ENCODE measurements at places on chromosomes 2 and 18.

- no peak for DNase-seq
Observed at GRCh38 chr2:75431276-75431675, 129.5 kb downstream of the EVA1A start.

- DNase-seq, result no peak
Observed at GRCh38 chr18:61398961-61399705, 65.9 kb downstream of the CDH20 start.

- no peak for DNase-seq
Observed at GRCh38 chr2:101114815-101115214, 36.4 kb downstream of the TBC1D8 start.

DNA sequence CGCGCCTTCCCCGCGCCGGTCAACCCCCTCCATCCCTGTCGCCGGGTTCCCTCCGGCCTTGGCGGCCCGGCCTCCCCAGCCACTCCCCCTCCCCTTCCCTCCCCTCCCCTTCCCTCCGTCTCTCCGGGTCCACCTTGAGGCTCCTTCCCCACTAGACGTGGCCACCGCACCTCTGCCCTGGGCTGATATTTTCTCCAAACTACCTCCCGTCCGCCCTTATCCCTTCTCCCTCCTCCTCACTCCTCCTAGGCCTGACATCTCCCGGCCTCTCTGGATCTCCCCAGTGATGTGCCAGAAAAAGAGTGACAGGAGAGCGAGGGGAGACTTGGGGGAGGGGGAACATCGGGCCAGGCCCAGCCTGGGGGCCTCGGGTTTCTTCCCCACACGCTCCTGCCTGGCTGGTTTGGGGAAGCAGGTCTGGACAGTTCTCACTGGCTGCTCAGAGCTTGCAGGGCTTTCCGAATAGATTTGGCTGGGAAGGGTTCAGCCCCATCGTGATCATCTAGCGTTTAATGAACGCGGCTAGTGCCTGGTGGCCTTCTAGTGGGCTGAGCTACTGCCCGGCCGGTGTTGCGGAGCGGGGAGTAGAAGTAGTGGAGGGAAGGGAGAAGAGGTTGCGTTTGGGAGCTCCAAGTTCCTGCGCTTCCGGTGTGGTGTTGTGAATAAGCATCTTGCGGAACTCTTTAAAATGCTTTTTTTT is 641 bp downstream of the MAPRE3 start:
- DNase-seq, result no peak

GRCh38 chr2:174172802-174173355 is 75.5 kb downstream of the OLA1 start:
- no peak for DNase-seq

- DNase-seq, result no peak
Observed at GRCh38 chr2:16973586-16974286, 308.1 kb upstream of the CYRIA start.

- DNase-seq, result no peak
Observed at GRCh38 chr2:42721898-42722297, 42.0 kb downstream of the OXER1 start.

GRCh38 chr2:1883476-1883875 is 139.2 kb upstream of the PXDN start:
- no peak for DNase-seq

DNA sequence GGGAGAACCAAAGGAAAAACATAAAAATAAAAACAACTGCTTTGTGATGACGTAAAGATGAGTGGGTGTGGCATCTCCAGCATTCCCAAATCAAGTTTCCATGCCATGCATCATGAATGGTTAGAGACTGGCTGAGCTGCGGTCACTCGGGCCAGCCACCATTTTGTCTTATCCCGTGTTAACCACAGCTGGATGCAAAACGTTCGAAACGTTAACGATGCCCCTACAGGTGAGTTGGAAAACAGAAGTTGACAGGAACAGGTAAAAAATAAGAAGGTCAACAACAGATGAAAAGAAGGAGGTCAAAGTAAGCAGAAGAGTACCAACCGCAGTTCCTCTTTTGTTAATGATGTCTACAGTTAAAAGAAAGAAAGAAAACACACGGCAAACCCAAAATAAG is 411.1 kb downstream of the NRXN1 start:
- DNase-seq, result no peak

GRCh38 chr18:48022021-48022420 is 91.6 kb upstream of the SMAD2 start:
- DNase-seq, result no peak

- DNase-seq, result no peak
Observed at GRCh38 chr2:120522151-120522751, 176.3 kb downstream of the INHBB start.

- no peak for DNase-seq
Observed at GRCh38 chr2:192286093-192286701, 91.5 kb upstream of the TMEFF2 start.

GRCh38 chr2:229715895-229716507 is 1.6 kb upstream of the DNER start:
- DNase-seq, result no peak

GRCh38 chr2:239394346-239394945 is 6.4 kb downstream of the HDAC4 start:
- no peak for DNase-seq

- DNase-seq, result no peak
Observed at GRCh38 chr2:217666338-217666737, 336.5 kb downstream of the TNS1 start.

GRCh38 chr2:16137080-16137755 is 196.9 kb downstream of the MYCN start:
- no peak for DNase-seq

GRCh38 chr2:144801766-144802165 is 281.8 kb upstream of the ZEB2 start:
- DNase-seq, result no peak

DNA sequence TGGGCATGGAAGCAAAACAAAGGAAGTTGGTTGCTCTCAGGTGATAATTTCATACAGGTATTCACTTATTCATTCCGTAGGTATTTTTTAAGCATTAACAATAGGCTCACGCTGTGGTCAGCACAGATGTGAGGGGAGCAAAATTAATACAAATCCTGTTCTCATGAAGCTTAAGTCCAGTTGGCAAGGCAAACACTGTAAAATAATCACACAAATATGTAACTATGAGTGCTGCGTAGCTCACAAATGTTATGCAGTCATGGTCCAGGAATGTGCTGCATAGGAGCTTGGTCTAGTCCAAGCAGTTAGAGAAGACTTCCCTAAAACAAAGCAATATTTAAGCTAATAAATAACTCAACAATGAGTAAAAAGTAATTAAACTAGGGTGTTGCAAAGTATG is 23.9 kb downstream of the SP5 start:
- DNase-seq, result no peak

DNA sequence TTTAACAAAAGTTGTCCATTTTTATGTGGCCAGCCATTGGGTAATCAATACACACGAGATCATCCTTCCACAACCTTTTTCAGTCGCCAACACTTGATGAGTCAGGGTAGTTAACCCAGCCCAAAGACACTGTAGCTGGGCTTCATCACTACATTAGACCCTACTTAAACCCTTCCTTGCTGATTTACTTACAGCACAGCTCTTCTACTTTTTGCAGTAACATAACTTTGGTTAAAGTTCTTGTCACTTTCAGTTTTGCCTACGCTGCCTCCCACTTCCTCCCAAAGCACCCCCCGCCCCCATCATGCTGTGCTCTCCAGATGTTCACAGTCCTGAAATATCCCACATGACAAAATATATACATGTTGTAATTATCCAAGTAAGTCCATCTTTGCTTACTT is 103.6 kb downstream of the CDK15 start:
- DNase-seq, result no peak
